ENCODE measurements at places on chromosomes 3 and 15. TPM values are rescaled to one million over a fixed set of nuclear protein-coding genes. Genes with fewer than 3 reads are reported as not detected.

Gene SLC2A2
- not detected for total RNA-seq

Gene TIGIT
- under 0.01 TPM for total RNA-seq

Gene TGM5
- total RNA-seq, result not detected

Gene GP9
- total RNA-seq, result not detected

Gene CD96
- under 0.01 TPM for total RNA-seq

Gene CXCR6
- not detected for total RNA-seq

Gene RLBP1
- not detected for total RNA-seq

Gene SEC61A1
- total RNA-seq, result 339 TPM

Gene DISP2
- total RNA-seq, result under 0.01 TPM

Gene GOLGA6A
- under 0.01 TPM for total RNA-seq

Gene CFAP100
- total RNA-seq, result not detected

Gene DMXL2
- 28.5 TPM for total RNA-seq

Gene ADAMTSL3
- total RNA-seq, result 0.38 TPM

Gene WDR49
- under 0.01 TPM for total RNA-seq

Gene CTXND1
- total RNA-seq, result not detected

Gene CPNE9
- total RNA-seq, result not detected

Gene AP3B2
- total RNA-seq, result under 0.01 TPM

Gene SERPINI2
- total RNA-seq, result not detected

Gene IMPG2
- under 0.01 TPM for total RNA-seq

Gene ZCWPW2
- 0.38 TPM for total RNA-seq

Gene MYL3
- not detected for total RNA-seq

Gene NOX5
- total RNA-seq, result under 0.01 TPM

Gene P3H2
- total RNA-seq, result 56.0 TPM

Gene VPS8
- 42.0 TPM for total RNA-seq

Gene CACNA2D3
- total RNA-seq, result 0.85 TPM

Gene EDEM1
- 18.3 TPM for total RNA-seq

Gene GOLGA6L7
- not detected for total RNA-seq

Gene HHATL
- total RNA-seq, result not detected

Measured in regular cardiac myocyte (primary cell).